ENCODE measurements at places on chromosomes 5 and 9.
A peak's percentile ranks its signal among the peaks of the same experiment; 100 is the strongest.

- DNase-seq, result no peak
Measured at GRCh38 chr9:97892421-97892820, 29.9 kb downstream of the TRMO start.

GRCh38 chr5:56449071-56449640, 216.0 kb upstream of the ANKRD55 start:
- DNase-seq, result no peak

- no peak for DNase-seq
Measured at GRCh38 chr5:126658561-126658960, 57.8 kb downstream of the PHAX start.

GRCh38 chr5:4921929-4922328, 218.2 kb upstream of the ADAMTS16 start:
- DNase-seq, result no peak

DNA sequence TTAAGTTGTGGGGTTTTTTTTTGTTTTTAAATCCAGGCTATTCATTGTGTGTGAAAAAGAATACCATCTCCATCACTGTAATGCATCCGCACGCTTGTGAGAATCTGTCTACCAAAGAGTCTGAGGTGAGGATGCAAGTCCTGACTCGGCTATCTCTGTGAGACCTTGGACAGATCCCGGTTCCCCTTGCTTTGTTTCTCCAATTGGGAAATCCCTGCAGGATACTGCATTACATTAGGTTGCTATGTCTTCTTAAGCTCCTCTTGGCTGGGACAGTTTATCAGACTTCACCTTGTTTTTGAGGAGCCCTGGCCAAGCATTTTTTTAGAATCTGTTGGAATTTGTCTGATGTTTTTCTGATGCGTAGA, 46.8 kb downstream of the GALNT10 start:
- DNase-seq, result no peak

- no peak for DNase-seq
Measured at GRCh38 chr9:90966031-90966290, 164.3 kb downstream of the SYK start.

- DNase-seq, result no peak
Measured at GRCh38 chr5:157972579-157972978, 113.6 kb upstream of the CLINT1 start.

DNA sequence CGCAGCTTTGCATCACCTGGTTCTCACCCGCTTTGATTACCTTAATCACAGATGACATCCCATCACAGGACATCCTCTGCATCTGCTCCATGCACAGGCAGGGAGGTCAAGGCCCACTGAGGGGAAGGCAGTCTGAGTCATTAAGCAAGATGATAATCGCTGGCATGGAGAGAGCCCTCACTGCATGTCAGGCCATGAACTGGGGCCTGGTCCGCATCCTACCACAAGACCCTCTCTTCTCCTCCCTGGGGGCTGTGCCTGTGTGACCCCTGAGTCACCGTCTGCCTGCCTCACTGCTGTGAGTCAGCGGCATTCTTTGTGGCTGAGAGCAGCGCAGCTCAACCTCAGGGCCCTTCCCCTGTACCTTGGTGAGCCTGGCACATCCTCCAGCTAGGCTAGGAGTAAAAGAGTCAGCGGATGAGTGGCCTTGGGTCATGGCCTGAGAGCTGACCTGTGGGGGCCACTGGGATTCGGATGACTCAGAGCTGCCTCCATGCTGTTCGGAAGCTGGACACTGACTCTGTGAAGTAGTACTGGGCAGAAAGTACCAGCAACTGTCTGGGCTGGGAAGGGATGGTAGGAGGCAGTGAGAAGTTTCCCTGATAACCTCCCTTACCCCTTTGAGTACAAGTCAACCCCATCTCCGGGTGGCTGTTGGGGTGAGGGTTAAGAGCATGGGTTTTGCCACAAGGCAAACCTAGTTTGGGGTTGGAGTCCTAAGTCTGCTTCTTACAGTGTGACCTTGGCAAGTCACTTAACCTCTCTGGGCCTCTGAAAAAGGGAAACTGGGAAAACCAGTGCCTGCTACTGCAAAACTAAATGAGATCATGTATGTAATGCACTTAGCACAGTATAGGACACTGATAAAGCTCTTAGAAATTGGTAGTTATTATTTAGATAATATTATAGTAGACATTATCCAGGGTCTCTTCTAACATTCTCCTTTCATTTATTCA, 14.6 kb upstream of the ARSI start:
- DNase-seq, result no peak

GRCh38 chr5:146069780-146070099, 35.6 kb downstream of the PLAC8L1 start:
- DNase-seq, result no peak

DNA sequence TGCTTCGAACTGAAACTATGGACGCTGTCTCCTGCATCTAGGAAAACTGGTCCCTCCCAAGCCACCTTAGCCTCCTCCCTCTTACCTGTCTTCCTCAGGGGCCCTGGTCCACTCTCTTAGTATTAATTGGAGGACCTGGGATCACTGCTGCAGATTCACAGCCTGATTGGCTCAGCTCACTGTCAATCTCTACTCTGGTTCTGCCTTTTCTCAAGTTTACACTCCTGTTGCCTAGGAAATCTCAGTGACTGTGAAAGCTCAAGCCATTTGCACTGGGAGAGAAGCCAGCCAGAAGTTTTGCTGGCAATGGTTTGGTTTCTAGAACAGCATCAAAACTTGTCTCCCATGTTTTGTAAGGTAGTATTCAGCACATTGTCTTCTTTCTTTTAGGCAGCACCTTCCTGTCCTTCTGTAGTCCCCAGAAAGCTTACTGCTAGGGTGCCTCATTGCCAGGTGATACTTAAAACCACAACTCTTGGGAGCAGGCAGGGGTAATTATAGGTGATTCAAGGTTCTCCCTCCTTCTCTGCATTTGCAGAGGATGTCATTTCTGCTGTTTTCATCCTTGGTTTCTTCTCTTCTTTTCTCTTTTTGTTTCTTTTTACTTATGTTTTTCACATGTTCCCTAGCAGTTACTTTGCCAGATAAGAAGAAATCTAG, at the start of gene CAPSL:
Gene CAPSL (minus strand): TSS at position 55 of the 660 bp plus-strand sequence. CDS start 17,502 bp downstream, outside the sequence.
- DNase-seq, result peak; percentile 94

GRCh38 chr9:124852829-124853531, at the start of gene WDR38:
Gene WDR38, plus strand, starts transcription at chr9:124853460. Its CDS starts 72 bp downstream, at chr9:124853532.
- peak; percentile 88 for DNase-seq

DNA sequence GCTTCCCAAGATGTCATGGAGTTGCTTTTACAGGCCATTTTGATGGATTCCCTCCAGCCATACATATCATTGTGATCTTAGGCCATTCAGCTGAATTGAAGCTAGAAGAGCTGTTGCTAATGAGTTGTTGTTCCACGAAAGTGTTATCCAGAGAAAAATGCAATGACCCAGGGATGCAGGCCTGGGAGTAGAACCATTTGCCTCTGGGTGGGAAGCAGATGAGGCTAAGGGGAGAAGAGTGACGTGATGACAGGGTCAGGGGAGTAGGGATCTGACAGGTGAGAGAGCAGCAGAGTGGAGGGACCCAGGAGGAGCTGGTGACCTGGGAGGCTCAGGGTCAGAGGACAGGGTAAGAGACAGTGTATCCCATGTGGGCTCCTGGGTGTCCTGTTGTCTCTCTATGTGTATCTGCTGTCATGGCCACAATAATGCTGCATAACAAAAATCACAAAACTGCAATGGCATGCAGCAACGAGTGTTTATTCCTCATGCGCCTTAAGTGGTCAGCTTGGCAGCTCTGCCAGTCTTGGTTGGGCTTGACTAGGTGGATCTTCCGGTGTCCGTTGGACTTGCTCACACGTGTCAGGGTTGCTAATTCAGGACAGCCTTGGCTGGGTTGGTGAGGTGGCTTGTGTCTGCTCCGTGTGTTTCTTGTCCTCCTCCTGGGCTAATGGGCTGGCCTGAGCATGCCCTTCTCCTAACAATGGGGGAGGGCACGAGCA, 90.6 kb downstream of the LIFR start:
- no peak for DNase-seq

DNA sequence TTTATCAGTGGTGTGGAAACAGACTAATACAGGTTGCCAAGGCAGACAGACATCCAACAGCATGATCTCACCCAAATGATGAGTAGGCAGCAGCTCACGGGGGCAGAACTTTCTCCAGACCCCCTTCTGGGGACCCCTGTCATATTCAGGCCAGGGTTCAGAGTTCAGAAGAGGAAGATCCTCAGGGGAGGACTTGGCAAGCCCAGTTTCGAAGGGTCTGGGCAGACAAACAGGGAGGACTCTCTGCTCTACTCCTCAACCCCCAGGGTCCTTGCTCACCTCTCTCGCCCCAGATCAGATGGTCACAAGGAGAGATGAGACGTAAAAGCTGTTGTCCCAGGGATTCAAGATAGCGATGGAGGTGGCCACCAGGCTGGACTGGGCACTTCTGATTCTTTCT, 215.1 kb upstream of the MVB12B start:
- no peak for DNase-seq

GRCh38 chr5:118554981-118555380, 433.4 kb downstream of the DTWD2 start:
- no peak for DNase-seq

DNA sequence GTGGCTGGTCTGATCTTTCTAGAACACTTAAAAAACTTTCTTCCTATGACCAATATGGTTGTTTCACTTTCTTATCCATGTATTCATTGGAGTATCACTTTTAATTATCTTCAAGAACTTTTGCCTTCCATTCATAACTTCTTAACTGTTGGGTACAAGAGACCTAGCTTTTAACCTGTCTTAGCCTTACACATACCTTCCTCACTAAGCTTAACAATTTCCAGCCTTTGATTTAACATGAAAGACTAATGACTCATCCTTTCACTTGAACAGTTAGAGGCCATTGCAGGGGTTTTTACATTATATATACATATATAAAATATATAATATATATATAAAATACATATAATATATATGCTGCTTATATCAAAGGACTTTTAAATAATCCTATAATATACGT, 57.9 kb downstream of the ABHD17B start:
- DNase-seq, result no peak

GRCh38 chr5:82534986-82535385, 256.8 kb upstream of the RPS23 start:
- peak; percentile 25 for DNase-seq

GRCh38 chr9:94611638-94612068, 18.0 kb upstream of the FBP2 start:
- DNase-seq, result no peak

DNA sequence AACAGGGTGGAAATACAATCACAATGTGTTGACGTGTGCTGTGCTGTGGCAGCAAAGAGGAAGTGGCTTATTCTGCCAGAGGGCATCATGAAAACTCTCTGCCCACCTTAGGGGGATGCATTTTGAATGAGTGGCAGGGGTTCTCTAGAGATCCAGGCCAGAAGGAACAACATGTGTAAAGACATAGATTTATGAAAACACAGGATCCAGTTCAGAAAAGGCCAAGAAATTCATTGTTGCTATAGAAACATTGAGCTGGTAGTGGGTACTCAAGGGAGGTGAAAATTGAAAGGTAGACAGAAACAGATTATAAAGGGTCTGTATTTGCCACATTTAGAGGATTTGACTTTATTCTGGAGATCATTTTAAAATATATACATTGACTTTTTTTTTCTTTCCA, 417.7 kb downstream of the ENC1 start:
- no peak for DNase-seq

GRCh38 chr9:114228016-114228808, 72.9 kb downstream of the COL27A1 start:
- DNase-seq, result peak; percentile 54

DNA sequence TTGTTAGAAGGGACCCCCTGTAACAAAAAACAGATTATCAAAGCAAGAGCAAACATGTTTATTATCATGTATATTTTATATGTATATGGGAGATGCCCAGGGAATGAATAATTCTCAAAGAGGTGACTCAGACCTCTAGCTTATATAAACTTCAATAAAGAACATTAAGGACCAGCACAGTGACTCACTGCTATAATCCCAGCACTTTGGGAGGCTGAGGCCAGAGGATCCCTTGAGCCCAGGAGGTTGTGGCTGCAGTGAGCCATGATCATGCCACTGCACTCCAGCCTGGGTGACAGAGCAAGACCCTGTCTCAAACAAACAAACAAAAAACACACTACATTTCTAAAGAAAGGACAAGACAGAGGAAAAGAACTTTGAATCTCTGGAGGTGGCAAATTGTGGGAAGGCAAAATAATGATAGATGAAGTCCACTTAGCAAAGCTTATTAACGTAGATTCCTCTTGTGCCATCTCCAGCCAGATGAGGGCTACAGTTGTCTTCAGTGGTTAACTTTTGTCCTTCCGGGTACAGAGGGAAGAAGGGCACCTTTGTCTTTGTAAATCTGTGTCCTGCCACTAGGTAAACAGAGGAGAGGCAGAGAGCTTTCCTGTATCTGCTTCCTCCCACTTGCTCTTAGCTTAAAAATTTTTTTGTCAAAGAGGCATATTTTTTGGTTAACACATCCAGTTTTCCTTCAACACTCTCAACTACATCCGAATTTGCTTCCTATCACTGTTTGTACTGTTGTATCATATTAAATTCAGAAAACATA, 7.5 kb upstream of the RFK start:
- DNase-seq, result no peak

- no peak for DNase-seq
Measured at GRCh38 chr5:19241690-19242089, 746.3 kb downstream of the CDH18 start.

- DNase-seq, result no peak
Measured at GRCh38 chr9:84673806-84674205, 4.3 kb downstream of the NTRK2 start.

DNA sequence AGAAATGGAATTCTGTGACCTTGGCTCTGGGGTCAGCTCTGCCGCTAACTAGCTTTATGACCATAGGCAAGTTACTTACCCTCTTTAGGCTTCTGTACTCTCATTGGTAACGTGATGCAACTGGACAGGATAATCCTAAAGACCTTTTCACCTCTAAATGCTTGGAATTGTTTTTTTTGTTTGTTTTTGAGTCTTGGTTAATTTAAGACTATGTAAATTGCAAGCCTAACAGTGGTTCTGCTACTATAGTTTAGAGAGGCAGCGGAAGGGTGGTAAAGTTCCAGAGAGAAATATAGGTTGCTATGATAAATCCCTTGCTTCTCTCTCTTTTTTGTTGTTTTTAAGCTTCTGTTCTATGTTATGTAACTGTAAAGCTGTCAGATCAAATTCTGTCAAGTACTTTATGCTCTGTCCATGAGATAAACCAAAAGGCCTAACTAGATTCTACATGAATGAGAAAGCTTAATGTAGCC, 17.6 kb downstream of the FAM169A start:
- DNase-seq, result no peak

DNA sequence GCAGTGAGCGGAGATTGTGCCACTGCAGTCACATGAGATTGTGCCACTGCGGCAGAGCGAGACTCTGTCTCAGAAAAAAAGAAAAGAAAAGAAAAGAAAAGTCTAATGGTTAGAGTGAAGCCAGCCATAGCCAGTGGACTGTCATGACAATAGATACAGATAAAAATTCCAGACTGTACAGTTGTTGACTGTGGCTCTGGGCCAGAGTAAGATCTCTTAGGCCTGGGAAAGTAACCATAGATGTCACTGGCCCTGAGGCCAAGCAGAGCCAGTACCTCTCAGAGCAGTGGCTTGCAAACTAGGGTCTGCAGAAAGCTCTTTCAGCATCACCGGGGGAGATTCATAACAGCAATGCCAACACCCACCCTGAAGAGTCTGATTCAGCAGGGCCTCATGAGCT, 44.1 kb upstream of the SUB1 start:
- DNase-seq, result no peak
